Myocyte (in vitro differentiated cells): ENCODE measurements at places on chromosomes 6 and 20. TPM values are rescaled to one million over a fixed set of nuclear protein-coding genes. Genes with fewer than 3 reads are reported as not detected.

DNA sequence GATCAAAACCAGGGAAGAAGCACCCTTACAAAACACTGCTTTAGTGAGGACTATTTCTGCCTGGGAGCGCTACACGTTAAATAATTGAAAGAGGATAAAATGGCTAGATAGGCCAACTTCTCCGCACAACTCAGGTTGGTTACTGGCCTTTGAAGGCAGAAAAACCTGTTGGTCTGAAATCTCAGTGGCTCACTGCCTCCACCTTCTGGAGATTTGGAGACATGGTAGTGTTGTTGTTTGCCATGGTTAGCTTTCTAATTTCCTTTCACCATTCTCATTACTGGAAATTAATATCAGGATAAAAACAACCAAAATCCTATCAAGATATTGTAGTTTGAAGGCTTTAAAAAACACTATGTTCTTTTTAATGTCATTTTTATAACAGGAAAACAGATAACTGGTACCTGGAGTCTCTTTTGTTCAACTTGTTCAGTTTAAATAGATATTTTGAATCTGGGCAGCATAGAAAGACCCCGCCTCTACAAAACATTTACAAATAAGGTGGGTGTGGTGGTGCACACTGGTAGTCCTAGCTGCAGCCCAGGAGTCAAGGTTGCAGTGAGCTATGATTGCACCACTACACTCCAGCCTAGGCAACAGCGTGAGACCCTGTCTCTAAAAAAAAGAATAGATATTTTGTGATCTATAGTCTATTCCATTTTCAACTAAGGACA, 27.5 kb upstream of the BCLAF1 start:
- DNase-seq = peak; percentile 66

- DNase-seq = no peak
Measured at GRCh38 chr6:111381123-111381522, 101.9 kb downstream of the REV3L start.

- DNase-seq = no peak
Measured at GRCh38 chr6:90065173-90065572, 170.9 kb downstream of the GJA10 start.

GRCh38 chr6:106250953-106251352, 74.6 kb downstream of the ATG5 start:
- DNase-seq = peak; percentile 20

- no peak for DNase-seq
Measured at GRCh38 chr6:147839708-147840610, 331.5 kb downstream of the SAMD5 start.

The ENPP3 gene
- total RNA-seq = 0.05 and 0.08 TPM in 2 replicates

DNA sequence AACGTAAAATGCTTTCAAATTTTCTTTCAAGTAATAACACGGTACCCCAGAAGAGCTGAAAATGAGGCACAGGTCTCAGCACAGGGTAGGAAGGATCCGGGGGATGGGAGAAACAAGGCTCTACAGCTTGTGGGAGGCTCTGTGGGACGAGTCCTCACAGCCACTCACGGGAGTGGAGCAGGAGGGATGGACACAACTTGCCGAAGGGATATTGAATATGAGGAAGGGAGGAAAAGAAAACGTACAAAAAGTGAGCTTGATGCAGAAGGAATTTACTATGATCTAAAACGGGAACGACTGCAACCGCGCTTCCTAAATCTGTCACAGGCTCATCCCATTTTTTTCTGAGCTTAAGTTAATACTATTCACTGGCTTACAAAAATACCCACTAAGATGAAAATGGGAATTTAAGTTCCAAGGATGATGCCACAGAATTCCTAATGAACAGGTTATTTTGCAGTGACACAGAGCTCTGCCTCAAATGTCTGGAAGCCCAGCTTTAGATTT, 72.9 kb downstream of the FYN start:
- DNase-seq = no peak
